MM.1S (cell line): ENCODE measurements at places on chromosomes 1 and 21.

- H3K27me3 ChIP-seq: no peaks in the 10 kb centered on the region
- no peak overlapping the region for H3K27ac ChIP-seq
- no peaks in the 10 kb centered on the region for H3K4me1 ChIP-seq
- H3K4me3 ChIP-seq: no peak overlapping the region
- no peaks in the 10 kb centered on the region for H3K36me3 ChIP-seq
Observed at GRCh38 chr1:109256085-109256484, 6.7 kb downstream of the CELSR2 start.

DNA sequence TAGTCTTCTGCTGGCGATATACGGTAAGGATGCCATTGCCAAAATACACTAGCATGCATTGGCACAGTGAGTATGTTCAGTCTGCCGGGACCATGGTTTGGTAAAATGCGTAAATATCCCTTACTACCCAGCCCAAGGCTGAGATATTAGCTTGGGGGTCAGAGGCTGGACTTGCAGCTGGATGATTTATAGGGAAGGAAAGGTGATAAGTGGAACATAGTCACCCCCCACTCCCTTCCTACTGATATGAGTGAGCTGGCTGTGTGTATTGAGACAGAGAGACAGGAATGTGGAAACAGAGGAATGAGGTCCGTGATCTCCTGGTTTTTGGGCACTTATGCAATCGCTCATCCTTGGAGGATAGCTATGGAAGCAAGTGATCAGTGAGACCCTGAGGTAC, 642.8 kb downstream of the KCNT2 start:
- H3K4me1 ChIP-seq: no peaks in the 10 kb centered on the region
- no peaks in the 10 kb centered on the region for H3K27me3 ChIP-seq
- no peak for DNase-seq
- no peak overlapping the region for H3K4me3 ChIP-seq
- H3K36me3 ChIP-seq: no peaks in the 10 kb centered on the region

GRCh38 chr1:208131621-208132286, 112.4 kb downstream of the PLXNA2 start:
- H3K27me3 ChIP-seq: no peaks in the 10 kb centered on the region
- no peaks in the 10 kb centered on the region for H3K36me3 ChIP-seq
- H3K27ac ChIP-seq: no peak overlapping the region
- H3K4me1 ChIP-seq: peaks cover 7% of the 10 kb centered on the region
- DNase-seq: no peak
- H3K4me3 ChIP-seq: peak overlapping the region; percentile 19

DNA sequence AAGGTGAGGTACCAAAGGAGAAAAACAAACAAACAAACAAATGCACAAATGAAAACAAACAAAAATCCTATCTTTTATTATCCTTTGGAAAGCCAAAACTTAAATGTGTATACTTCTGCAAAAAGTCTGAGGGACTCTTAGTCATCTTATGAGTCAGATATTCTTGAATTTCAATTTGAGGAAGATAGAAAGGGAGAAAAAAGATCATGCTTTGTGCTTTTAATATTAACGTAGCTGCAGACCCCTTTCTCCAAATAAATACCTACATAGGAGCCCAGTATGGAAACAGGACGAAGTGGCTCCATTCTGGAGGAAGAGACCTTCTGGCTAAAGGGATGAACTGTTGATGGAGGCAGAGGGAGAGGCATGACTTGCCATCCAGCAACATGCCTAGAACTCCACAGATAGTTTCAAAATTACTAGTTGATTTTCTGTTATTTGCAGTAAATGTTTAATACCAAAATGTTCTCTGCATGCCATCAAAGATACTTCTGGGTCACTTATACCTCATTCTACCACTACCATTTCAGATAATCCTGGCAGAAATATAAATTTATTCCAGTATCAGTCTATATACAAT, 25.4 kb downstream of the NUP210L start:
- H3K27me3 ChIP-seq: no peaks in the 10 kb centered on the region
- H3K4me1 ChIP-seq: no peaks in the 10 kb centered on the region
- no peak overlapping the region for H3K27ac ChIP-seq
- H3K36me3 ChIP-seq: no peaks in the 10 kb centered on the region
- no peak overlapping the region for H3K4me3 ChIP-seq
- no peak for DNase-seq

GRCh38 chr1:84585803-84586202, 11.6 kb upstream of the CTBS start:
- no peaks in the 10 kb centered on the region for H3K27me3 ChIP-seq
- no peak for DNase-seq
- no peak overlapping the region for H3K4me3 ChIP-seq
- H3K4me1 ChIP-seq: 0 out of 2 replicates have a peak, but pooled peaks cover 5% of the 10 kb centered on the region
- no peaks in the 10 kb centered on the region for H3K36me3 ChIP-seq

DNA sequence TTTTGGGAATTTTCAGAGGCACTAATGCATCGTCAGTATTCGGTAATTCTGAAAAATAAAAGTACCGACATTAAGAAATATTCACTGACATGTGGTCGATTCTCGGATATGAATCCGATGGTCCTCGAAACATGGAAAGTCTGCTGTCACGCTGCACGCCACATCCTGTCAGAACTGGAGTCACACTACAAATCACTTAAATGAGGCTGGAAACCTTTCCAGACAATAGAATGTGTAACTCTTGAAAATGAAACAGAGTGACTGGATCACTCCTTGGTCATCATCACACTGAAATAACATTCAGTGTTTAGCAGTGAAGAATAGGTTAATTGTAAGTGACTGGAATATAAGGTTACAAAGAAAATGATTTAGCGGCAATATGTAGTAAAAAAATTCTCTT, 620.1 kb upstream of the ADAMTS5 start:
- no peak for DNase-seq
- H3K27me3 ChIP-seq: no peaks in the 10 kb centered on the region
- no peaks in the 10 kb centered on the region for H3K4me1 ChIP-seq
- H3K27ac ChIP-seq: no peak overlapping the region
- no peaks in the 10 kb centered on the region for H3K36me3 ChIP-seq

DNA sequence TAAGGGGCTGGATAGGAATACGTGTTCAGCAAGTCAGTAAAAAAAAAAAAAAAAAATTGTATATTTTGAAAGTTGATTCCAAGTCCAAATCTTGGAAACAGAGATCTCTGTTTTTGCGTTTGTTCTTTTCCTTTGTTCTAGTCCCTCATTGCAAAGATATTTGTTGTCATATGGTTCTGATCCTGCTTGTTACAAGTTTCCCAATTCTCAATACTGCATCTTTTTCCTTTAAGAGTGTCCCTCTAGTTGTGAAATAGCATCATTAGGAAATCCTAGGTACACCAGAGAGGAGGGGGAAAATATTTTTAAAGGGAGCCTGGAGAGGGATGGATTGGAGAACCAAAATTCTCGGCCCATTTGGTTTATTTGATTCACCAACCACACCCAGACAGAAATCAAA, 152.2 kb upstream of the C1orf105 start:
- no peak for DNase-seq
- no peaks in the 10 kb centered on the region for H3K27me3 ChIP-seq

DNA sequence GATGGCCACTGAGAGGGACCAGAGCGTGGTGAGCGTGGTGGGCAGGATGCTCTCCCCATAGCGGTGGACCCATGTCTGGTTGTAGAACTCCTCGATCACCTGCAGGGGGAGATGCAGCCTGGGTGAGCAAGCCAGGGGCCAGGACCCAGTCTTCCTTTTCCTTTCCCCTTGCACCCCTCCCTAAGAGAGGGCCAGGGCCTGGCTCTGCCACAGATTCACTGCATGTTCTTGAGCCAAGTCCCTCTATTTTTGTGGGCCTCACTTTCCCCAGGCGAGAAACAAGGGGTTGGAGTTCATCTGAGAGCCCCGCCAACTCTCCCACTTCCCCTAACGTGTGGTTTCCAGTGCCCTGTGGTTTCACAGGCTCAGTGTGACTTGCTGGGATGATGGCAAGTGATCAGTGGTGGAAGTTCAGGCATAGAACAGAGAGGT, 27.5 kb downstream of the SLC2A1 start:
- DNase-seq: peak; percentile 24
- peaks cover 31% of the 10 kb centered on the region for H3K4me1 ChIP-seq
- H3K27ac ChIP-seq: peak overlapping the region; percentile 79; the same call in 1 of the 2 replicates
- no peaks in the 10 kb centered on the region for H3K27me3 ChIP-seq
- H3K4me3 ChIP-seq: no peak overlapping the region

GRCh38 chr1:208242941-208243526, 1.1 kb downstream of the PLXNA2 start:
- H3K27ac ChIP-seq: no peak overlapping the region
- no peaks in the 10 kb centered on the region for H3K36me3 ChIP-seq
- H3K4me3 ChIP-seq: peak overlapping the region; percentile 68
- peaks cover 5% of the 10 kb centered on the region for H3K4me1 ChIP-seq

DNA sequence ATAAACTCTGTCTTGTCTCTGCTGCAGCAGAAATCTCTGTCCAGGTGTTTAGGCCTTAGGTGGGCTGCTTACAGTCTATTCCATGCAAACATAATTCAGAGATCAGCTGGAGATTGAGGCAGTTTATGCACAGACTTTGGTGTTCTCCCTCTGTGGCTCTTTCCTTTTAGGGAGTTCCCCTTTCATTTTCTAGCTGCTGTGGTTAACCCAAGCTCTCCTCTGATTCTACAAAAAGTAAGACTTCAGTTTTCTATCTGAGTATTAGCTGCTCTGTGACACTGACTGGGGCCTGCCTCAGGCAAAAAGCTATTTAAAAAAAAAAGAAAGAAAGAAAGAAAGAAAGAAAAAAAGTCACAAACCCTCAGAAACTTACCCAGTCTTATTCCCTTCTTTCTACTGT, 211.1 kb downstream of the CAMTA1 start:
- DNase-seq: peak; percentile 67
- H3K27me3 ChIP-seq: peaks cover 27% of the 10 kb centered on the region
- no peaks in the 10 kb centered on the region for H3K36me3 ChIP-seq
- H3K4me3 ChIP-seq: no peak overlapping the region

- no peaks in the 10 kb centered on the region for H3K27me3 ChIP-seq
- H3K4me1 ChIP-seq: no peaks in the 10 kb centered on the region
- DNase-seq: no peak
Observed at GRCh38 chr1:38577385-38577784, 282.2 kb downstream of the RRAGC start.

DNA sequence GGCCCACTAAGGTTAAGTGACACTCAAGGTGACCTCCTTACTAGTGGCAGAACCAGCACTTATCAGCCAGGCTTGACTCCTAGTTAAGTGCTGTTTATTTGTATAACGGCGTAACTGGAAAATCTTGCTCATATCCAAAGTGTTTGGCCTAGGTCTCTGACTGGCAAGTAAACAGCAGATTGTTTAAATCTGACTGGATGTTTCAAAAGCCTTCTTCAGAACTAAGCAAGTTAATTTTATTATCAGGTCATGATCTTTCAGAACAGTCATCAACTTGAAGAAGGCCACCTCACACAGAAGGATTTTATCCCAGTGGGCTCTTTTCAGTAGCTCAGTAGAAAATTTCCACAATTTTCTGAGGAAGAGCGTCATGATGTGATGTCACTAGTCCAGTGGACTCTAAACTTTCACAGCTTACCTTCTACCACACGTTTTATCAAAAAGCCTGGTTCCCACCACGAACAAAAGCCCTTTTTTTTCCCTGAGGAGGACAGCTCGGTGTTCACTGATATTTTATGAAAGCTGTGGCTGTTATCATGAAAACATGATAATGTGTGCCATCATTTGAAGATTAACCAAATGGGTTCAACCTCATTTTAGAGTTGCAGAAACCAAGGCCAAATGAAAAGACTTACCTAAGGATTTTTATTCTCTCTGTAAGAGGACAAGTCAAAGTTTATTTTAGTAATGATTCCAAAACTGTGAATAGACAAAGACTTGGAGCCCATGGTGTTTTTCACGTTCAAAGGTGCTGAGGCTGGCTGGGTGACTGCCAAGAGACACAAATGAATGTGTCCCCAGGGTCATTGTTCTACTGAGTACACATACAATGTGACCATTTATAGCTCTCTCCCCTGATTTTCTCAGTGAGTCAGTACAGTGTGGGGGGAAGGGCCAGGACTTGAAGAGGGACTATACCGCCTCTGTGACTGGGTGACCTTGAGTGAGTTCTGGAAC, 9.1 kb downstream of the SGIP1 start:
- no peaks in the 10 kb centered on the region for H3K36me3 ChIP-seq
- H3K4me3 ChIP-seq: no peak overlapping the region
- H3K27ac ChIP-seq: no peak overlapping the region
- no peak for DNase-seq

DNA sequence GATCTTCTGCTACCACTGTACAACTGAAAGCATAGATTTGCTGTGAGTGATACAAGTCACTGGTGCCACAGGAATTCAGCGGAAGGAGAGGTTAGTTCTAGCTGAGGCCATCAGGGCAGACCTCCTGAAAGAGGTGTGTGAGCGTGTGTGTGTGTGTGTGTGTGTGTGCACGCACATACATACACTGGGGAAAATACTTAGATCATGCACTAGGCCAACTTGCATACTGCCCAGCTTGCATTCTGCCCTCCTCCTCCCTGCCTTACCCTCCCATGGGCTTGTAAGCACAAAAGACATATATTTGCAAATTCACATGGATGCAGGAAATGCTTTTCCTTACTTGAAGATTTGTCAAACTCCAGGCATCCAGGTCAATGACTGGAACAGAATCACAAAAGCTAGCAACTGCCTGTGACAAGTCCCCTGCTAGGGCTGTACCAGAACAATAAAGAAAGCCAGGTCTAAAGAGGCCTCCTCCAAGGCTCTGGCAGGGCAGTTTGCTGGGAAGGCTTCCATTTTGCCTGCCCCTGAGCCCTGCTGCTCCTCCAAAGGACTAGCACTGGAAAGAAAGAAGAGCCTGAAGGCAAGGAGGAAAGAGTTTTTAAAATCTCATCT, 23.2 kb downstream of the PLEKHA6 start:
- H3K27me3 ChIP-seq: no peaks in the 10 kb centered on the region
- no peak overlapping the region for H3K27ac ChIP-seq
- DNase-seq: no peak
- H3K4me1 ChIP-seq: no peaks in the 10 kb centered on the region

DNA sequence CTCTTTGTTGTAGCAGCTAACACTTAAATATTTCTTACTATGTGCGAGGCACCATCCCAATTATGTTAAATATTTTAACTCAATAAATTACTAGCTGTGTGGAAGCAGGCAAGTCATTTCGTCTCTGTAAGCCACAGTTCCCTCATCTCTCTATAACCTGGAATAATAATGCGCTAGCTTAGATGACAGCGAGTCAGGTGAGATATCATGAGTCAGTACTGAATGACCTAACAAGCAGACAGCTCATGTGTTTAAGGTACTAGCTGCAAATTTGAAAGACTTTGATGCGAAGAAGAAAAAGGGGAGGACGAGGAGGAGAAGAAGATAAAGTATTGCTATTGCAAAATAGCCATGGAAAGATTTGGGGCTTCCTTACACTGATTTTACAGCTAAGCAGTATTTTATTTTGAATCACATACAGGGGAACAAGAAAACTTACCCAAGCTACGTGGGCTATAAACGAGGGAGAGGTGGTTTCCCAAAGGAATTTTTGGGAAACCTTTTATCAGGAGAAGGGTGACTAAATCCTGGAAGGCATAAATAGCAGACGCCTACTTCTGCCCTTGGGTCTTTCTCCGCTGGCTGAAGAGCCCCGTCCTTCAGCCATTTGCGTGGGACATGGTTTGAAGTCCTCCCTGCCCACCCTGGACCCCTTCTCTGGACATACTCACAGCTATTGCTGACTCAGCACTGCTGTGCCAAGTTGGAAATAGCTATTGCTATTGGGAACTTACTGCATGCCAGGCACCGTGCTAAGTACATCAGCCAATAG, 8.9 kb downstream of the CITED4 start:
- H3K4me3 ChIP-seq: no peak overlapping the region
- no peak overlapping the region for H3K27ac ChIP-seq
- H3K4me1 ChIP-seq: no peaks in the 10 kb centered on the region
- no peaks in the 10 kb centered on the region for H3K27me3 ChIP-seq

- no peak overlapping the region for H3K4me3 ChIP-seq
- H3K36me3 ChIP-seq: no peaks in the 10 kb centered on the region
- H3K27ac ChIP-seq: no peak overlapping the region
- H3K27me3 ChIP-seq: no peaks in the 10 kb centered on the region
- no peak for DNase-seq
Observed at GRCh38 chr1:204442376-204443259, 31.0 kb upstream of the PPP1R15B start.
